NCI-H1048 (cell line): ENCODE measurements at places on chromosomes 11 and 22.

GRCh38 chr11:43575913-43576310 lies 104.6 kb upstream of the HSD17B12 start:
- no peak for DNase-seq

DNA sequence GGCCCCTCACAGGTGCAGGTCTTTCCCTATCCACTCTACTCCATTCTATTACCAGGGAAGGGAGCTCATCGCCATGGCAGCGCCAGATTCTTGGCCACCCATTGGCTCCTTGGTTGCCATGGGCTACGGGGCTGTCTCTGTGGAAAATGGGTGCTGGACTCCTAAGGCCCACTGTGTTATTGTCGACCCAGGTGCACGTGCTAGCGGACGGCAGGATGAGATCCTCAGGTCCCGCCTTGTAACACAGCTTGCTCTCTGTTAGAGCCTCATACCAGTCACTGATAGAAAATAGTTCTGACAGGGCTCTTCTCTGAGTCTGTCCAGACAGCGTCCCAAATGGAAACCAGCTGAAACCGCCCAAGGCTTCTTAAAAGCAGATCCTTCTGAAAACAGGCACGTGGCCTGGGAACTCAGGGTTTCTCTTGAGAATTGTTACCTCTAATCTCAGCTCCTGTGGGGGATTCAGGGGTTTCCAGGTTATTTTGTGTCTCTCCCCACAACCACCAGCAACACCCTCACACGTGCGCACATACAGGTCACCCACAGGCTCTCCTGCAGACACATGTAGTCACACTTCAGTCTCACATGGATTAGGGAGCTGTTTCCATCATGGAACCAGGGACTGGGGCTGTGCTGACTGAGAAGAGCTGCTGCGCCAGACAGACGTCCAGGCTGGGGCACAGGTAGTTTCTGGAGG lies 1.5 kb downstream of the TUB start:
- no peak for DNase-seq

DNA sequence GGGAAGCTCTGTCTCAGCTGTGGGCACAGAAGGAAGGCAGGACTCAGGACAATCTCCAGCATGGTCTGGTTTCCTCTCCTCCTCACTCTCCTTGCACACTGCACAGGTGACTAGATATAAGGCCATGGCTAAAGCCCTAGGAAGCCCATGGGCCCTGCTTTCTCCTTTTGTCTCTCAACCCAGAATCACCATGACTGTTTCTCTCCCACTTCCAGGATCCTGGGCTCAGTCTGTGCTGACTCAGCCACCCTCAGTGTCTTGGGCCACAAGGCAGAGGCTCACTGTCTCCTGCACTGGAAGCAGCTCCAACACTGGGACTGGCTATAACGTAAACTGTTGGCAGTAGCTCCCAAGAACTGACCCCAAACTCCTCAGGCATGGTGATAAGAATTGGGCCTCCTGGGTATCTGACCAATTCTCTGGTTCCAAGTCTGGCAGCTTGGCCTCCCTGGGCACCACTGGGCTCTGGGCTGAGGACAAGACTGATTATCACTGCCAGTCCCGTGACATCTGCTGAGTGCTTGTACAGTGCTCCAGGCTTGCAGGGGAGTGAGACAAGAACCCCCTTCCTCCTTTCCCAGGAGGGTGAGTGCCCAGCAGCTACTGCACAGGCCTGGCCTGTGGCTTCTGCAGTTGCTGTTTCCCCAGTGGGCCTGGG lies 104.0 kb upstream of the TOP3B start:
- no peak for DNase-seq

GRCh38 chr22:42622061-42622710 lies 7.5 kb upstream of the POLDIP3 start:
- no peak for DNase-seq

DNA sequence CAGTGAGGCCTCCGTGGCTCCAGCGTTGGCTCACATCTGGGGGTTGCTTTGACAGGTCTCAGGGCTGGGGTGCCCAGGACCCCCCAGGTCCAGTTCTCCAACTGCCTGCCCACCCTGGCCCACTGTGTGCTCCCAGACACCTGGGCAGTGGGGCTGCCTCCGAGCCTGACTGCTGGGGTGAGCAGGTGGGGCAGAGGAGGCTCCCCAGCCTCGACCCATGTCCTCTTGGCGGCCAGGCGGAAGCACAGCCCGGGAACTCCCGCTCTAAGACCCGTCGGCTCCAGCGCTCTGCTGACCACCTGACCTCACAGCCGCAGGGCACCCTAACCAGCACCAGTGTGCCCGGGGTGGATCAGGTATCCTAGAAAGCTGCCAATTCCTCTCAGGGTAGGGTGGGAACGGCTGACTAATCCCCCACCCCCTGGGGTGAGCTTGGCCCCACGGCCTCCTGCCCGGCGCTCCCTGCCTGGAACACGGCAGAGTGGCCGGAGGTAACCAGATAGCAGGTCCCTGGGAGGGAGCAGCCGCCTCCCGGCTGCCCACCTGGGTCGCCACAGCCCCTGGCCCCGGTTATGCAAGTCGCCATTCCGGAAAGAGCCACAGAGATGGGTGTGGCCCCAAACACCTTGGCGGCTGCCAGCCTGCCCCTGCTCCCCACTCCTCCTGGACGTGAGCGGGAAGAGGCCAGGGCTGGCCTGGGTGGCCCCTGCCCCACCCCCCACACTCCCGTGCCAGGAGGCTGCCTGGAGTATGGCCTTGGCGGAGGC lies 19.2 kb upstream of the MUC5B start:
- no peak for DNase-seq

DNA sequence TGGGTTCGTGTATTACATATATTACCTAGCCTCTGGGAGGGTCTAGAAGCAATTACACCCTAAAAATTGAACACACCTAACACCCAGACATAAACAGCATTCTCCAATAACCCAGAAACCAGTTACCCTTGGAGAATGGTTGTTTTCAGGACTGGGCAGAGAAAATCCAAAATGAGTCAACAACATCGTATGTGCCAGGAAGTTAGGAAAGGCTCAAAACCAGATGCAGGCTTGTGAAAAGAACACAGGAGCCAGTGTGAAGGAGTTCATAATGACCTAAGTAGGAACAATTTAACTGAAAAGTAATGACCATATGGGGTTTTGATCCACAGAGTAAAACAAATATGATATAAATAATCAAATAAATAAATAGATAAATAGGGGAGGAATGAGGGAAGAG lies 5.1 kb upstream of the CLPB start:
- DNase-seq: no peak
